ENCODE measurements at places on chromosomes 3 and 15.
A peak's percentile ranks its signal among the peaks of the same experiment; 100 is the strongest.

DNA sequence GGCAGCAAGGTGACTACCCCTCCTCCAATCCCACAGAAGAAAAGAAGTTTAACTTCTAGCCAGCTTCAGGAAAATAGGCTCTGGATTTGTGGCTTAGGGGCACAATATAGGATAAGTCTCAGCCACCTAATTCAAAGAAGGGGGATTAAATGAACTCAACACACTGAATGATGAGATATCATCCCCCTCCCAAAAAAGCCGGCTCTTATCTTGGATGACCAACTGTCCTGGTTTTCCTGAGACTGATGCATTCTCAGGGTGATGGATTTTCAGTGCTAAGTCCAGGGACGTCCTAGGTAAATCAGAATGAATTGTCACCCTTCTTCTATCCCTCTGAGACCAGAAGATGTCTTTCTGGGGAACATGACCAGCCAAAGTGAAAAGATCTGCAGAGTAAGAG is 487.0 kb upstream of the PROK2 start:
- DNase-seq = no peak

- DNase-seq = no peak
Measured at GRCh38 chr3:184755315-184755731, 43.5 kb upstream of the MAGEF1 start.

- DNase-seq = no peak
Measured at GRCh38 chr3:140927279-140928069, 14.2 kb upstream of the SLC25A36 start.

DNA sequence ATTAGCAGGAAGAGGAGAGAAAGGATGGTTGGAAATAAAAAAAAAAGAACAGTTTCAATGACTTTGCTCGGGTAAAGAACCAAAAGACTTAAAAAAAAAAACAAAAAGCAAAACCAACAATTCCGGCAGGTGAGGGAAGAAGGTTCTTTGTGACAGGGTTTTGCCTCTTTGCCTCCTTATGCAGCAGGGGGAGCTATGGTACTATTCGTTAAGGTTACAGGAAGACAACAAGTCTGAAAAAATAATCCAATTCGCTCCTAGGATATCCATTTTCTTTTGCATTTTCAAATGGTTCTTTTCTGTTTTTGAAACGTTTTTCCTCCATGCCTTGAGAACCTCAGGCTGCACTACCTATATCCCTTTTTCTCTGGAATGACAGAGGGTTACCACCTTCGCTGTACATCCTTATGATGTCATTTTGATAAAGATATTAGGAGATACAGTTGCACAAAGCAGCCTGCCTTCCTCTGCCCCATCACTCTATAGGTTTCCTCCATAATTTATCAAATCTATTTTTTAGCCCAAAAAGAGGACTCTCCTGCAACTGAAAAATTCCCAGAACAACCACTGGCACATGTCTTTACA is 55.0 kb downstream of the CFAP20DC start:
- DNase-seq = peak; percentile 45

DNA sequence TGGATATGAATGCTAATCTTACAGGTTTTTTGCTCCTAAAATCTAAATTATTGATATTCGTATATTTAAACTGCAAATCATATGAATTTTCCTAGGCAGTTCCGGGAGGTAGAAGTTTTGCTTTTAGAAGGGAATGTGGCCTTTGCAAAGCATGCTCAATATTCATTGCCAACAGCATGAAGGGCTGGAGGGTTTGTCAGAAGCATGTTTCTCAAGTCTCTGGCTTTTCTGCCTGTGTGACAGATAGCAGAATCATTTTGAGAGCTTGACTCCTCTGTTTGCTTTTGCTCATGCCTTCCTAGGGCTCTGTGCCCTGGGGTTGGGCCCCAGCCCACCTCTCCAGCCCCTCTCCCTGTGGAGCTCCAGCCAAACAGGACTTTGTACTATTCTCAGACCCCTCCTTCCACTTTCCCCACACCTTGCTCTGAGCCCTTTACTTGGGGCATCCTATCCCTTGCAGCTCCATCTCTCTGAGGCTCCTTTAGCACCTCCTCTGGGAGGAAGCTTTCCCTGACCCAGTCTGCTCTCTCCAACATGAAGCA is 91.3 kb downstream of the ARNT2 start:
- no peak for DNase-seq

DNA sequence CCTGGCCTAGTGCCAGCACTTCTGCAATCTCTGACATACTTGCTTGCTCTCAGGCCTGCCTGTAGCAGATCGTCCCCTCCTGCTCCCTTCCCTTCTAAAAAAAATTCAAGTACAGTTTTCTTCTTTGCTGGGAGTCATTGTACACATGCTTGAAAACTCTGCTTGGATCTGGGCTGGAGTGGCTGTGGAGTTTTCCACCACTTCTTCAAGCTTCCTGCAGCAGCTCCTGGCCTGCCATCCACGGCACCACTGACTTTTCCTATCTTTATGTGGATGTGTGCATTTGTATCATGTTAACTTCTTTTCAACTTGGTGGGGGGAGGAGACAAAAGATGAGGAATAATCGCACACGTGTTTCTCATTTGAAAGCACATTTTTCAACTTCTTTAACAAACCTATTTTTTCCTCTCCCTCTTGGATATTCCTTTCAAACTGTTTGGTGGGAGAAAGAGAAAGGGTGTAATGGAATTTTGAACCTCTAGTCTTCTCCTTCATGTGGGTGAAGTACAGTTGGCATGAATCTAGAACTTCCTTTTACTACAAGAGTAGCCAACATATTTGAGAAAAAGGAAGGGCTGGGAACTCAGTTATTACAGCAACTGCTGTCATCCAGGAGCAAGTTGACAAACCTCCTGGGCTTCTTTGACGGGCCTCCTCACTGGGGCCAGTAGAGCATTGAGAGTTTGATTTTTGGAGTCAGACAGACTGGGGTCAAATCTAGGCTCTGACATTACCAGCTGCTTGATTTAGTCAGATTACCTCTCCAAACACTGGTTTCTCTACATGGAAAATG is 61.2 kb upstream of the LRTM1 start:
- no peak for DNase-seq

DNA sequence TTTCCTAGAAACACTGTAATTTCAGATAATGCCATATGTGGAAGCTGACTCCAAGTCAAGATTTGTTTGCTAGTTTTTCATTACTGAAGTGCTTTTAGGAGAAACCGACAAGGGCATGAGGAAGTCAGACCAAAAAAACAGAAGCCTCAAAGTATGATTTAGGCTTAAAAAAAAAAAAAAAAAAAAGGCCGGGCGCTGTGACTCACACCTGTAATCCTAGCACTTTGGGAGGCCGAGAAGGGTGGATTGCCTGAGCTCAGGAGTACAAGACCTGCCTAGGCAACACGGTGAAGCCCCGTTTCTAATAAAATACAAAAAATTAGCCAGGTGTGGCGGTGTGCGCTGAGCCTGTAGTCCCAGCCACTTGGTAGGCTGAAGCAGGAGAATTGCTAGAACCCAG is 11.6 kb downstream of the RPL15 start:
- DNase-seq = no peak

DNA sequence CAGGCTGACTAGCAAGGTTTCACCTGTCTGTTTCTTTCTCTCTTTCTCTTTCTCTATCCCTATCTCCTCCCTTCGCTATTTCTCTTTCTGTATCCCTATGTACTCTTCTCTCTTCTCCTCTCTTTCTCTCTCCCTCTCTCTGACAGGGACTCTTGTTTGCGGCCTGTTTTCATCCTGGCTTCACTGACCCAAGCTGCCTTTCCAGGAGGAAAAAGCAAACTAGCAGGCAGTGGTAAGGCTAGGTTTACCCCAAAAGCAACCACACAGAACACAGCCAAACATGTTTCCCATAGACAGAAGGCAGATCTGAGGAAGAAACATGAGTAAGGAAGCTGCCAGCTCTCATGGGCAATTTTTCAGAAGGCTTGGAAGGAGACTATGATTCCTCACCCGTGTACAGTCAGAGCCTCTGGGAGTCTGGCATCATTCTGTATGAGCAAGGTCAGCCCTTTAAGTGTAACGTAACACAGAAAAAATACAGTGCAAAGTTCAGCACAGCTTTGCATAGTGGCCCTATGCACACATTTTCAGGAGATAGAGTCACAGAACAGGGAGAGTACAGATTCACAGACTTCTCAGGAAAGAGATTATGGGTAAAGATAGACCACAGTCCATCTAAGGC is 61.0 kb downstream of the OCA2 start:
- no peak for DNase-seq

GRCh38 chr3:101377796-101378195 is 57.4 kb upstream of the IMPG2 start:
- DNase-seq = no peak

GRCh38 chr15:77181305-77182074 is 110.6 kb upstream of the TSPAN3 start:
- DNase-seq = no peak
